ENCODE measurements at places on chromosomes 13 and 19. TPM values are rescaled to one million over a fixed set of nuclear protein-coding genes. Genes with fewer than 3 reads are reported as not detected.

ZNF83 gene
- total RNA-seq = not detected

OLFM4 gene
- total RNA-seq = not detected

FAM216B gene
- not detected for total RNA-seq

TEX101 gene
- not detected for total RNA-seq

SIGLEC10 gene
- 0.08 TPM for total RNA-seq

GJB2 gene
- total RNA-seq = 0.91 TPM

CRX gene
- total RNA-seq = not detected

SIAH3 gene
- total RNA-seq = not detected

SOX21 gene
- total RNA-seq = 0.82 TPM

WBP4 gene
- total RNA-seq = 8.7 TPM

ZNF99 gene
- not detected for total RNA-seq

NLRP4 gene
- not detected for total RNA-seq

SMIM44 gene
- total RNA-seq = not detected

CEACAM20 gene
- total RNA-seq = not detected

FLT3 gene
- total RNA-seq = not detected

CEACAM7 gene
- 0.17 TPM for total RNA-seq

VAV1 gene
- 7.6 TPM for total RNA-seq

EBPL gene
- 66.2 TPM for total RNA-seq

ZNF829 gene
- 0.37 TPM for total RNA-seq

PSG11 gene
- total RNA-seq = not detected

INSL3 gene
- total RNA-seq = 0.31 TPM

FGF22 gene
- total RNA-seq = 0.64 TPM

RFX2 gene
- total RNA-seq = 7.3 TPM

CRTC1 gene
- 4.0 TPM for total RNA-seq

LYPD5 gene
- 0.28 TPM for total RNA-seq

AZU1 gene
- 0.15 TPM for total RNA-seq

MAMSTR gene
- total RNA-seq = 0.30 TPM

SIGLEC5 gene
- not detected for total RNA-seq

ZNF480 gene
- total RNA-seq = 16.9 TPM

DPRX gene
- not detected for total RNA-seq

RNF113B gene
- not detected for total RNA-seq

WDR62 gene
- total RNA-seq = 24.5 TPM

PCSK4 gene
- total RNA-seq = 1.2 TPM

ACP7 gene
- total RNA-seq = 0.06 TPM

ZNF69 gene
- total RNA-seq = not detected

THSD1 gene
- total RNA-seq = 6.2 TPM

TMIGD2 gene
- not detected for total RNA-seq

CDC37 gene
- 178 TPM for total RNA-seq

MISP3 gene
- 2.3 TPM for total RNA-seq

C19orf67 gene
- total RNA-seq = not detected

SIGLEC8 gene
- total RNA-seq = not detected

CIC gene
- 52.2 TPM for total RNA-seq

ZNF787 gene
- 44.9 TPM for total RNA-seq

HS6ST3 gene
- total RNA-seq = not detected

PEAK3 gene
- total RNA-seq = 0.05 TPM

ADAMTSL5 gene
- total RNA-seq = 3.4 TPM

ZNF134 gene
- 8.8 TPM for total RNA-seq

ZNF345 gene
- not detected for total RNA-seq

SPACA4 gene
- 0.31 TPM for total RNA-seq

ZNF880 gene
- 0.73 TPM for total RNA-seq

ZNF584 gene
- total RNA-seq = 18.6 TPM
